A549 treated with DMSO at 1 μM for 4 hours (cell line): ENCODE measurements at places on chromosomes 11 and 22. TPM values are rescaled to one million over a fixed set of nuclear protein-coding genes. Genes with fewer than 3 reads are reported as not detected.

The KBTBD4 gene
- 18.8 to 21.6 TPM (median 19.6 TPM) in 5 replicates for total RNA-seq

The CEND1 gene
- total RNA-seq = 0.81 to 2.3 TPM (median 1.6 TPM) in 5 replicates

The LAMTOR1 gene
- 131 to 154 TPM (median 137 TPM) in 5 replicates for total RNA-seq

The YPEL4 gene
- 0.17 to 0.51 TPM (median 0.34 TPM) in 5 replicates for total RNA-seq

The GGTLC2 gene
- total RNA-seq = not detected in 5 replicates

The PTPRCAP gene
- total RNA-seq = 0.22 to 0.36 TPM (median 0.30 TPM) in 5 replicates

The OR2AG2 gene
- total RNA-seq = 0.05 to 0.09 TPM (median 0.06 TPM) in 3 of 5 replicates, not detected in the others

The OR10D3 gene
- total RNA-seq = not detected in 5 replicates
